ENCODE measurements at places on chromosomes 7 and 10. TPM values are rescaled to one million over a fixed set of nuclear protein-coding genes. Genes with fewer than 3 reads are reported as not detected.

Gene KCND2
- total RNA-seq, result not detected

DNA sequence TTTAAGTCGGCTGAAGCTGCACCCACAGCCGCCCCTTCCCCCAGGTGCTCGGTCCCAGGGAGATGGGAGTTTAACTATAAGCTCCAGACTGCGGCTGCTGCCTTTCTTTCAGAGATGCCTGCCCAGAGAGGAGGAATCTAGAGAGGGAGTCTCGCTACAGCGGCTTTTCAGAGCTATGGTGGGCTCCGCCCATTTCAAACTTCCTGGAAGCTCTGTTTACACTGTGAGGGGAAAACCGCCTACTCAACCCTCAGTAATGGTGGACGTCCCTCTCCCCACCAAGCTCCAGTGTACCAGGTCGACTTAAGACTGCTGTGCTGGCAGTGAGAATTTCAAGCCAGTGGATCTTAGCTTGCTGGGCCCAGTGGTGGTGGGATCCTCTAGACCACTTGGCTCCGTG, 135.4 kb downstream of the CXCL12 start:
- no peak overlapping the region for H3K27ac ChIP-seq
- no peaks in the 10 kb centered on the region for H3K27me3 ChIP-seq
- no peaks in the 10 kb centered on the region for H3K4me1 ChIP-seq
- no peak overlapping the region for H3K4me3 ChIP-seq
- no peaks in the 10 kb centered on the region for H3K36me3 ChIP-seq

Gene HOXA9
- total RNA-seq, result not detected

Gene GTF2I
- 271 TPM for total RNA-seq

Gene NEUROG3
- not detected for total RNA-seq

DNA sequence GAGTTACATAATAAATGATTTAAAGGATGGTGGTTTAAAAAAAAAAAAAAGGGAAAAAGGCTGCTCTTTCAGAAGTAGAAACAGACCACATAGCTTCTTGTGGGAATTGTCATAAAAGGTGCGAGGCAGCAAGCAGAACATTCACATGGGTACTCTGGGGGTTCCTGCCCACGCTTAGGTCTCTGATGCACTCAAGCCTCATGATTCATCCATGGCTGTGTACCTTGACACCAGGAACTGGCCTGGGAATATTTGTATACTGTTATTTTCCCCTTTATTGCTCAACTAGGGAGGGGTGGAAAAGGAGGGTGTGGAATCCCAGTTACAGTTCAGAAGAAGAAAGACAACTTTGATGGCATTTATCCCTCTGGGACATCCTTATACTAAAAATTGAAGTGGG, 4.0 kb downstream of the PON2 start:
- H3K4me1 ChIP-seq, result peaks cover 16% of the 10 kb centered on the region

DNA sequence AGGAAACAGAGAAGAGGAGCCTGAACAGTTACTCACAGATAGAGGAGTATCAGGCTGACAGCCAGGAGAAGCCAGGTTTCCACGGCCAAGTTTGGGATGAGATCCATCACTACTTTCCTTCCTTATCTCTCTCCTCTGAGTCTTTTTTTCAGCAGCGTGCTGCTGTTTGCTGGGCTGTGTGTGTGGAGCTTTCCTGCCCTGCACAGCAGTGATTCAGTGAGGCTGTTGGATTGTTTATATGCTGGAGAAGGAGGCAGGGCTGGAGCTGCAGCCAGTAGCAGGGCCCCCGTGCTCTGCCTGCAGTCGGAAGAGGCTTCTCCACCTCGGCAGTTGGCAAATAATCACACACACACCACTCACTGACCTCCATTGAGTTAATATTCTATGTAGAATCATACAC, at the start of gene CYP3A7:
Gene CYP3A7 (minus strand): TSS at position 210 of the 400 bp plus-strand sequence. CDS start 103 bp downstream, at position 107.
- H3K36me3 ChIP-seq, result no peaks in the 10 kb centered on the region
- H3K4me1 ChIP-seq, result no peaks in the 10 kb centered on the region
- H3K27me3 ChIP-seq, result peaks cover 3% of the 10 kb centered on the region
- no peak within 1 kb of the TSS for H3K27ac ChIP-seq

- H3K27me3 ChIP-seq, result no peaks in the 10 kb centered on the region
- H3K4me3 ChIP-seq, result no peak overlapping the region
- no peaks in the 10 kb centered on the region for H3K36me3 ChIP-seq
Observed at GRCh38 chr7:119879835-119880234, 393.1 kb upstream of the KCND2 start.

Gene FAM149B1
- total RNA-seq, result 22.5 TPM

GRCh38 chr7:20574784-20575720, 40.4 kb upstream of the ABCB5 start:
- no peak overlapping the region for H3K4me3 ChIP-seq
- no peaks in the 10 kb centered on the region for H3K27me3 ChIP-seq
- DNase-seq, result no peak
- no peaks in the 10 kb centered on the region for H3K36me3 ChIP-seq

Gene SRGN
- 49.9 TPM for total RNA-seq

DNA sequence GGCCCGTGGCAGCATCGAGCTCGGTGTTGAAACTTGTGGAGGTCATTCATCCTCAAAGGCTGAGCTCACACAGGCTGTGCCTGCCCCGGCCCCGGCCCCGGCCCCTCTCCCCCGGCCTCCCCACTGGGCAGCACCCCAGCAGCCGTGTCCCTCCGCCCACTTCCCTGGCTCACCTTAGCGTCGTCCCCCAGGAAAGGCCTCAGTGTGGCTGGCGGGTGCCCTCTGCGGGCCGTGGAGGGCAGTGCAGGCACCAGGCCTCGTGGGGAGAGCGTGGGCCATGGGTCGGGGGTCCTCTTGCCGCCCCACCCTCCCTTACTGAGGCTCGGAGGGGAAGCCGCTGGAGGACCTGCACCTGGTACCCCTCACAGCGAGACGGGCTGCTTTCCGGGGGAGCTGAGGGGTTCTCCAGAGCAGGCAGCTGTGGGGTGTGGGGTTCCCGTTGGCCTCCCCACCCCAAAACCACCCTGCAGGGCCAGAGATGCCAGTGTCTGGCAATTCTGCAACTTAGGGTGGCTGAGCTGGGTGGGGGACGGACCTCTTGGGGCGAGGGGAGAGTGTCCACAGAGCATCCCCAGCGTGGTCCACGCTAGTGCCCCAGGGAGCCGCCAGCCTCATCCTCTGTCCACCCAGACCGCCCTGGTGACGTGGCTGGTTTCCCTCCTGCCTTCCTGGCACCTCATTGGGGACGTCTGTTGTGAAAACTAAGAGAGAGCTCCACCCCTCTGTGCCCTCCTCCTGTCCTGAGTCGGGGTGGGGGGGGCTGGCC, 44.2 kb upstream of the DPYSL4 start:
- no peaks in the 10 kb centered on the region for H3K36me3 ChIP-seq
- H3K4me1 ChIP-seq, result no peaks in the 10 kb centered on the region
- H3K27me3 ChIP-seq, result peaks cover 10% of the 10 kb centered on the region
- peak; percentile 47 for DNase-seq
- H3K27ac ChIP-seq, result no peak overlapping the region

Gene LIPF
- not detected for total RNA-seq

DNA sequence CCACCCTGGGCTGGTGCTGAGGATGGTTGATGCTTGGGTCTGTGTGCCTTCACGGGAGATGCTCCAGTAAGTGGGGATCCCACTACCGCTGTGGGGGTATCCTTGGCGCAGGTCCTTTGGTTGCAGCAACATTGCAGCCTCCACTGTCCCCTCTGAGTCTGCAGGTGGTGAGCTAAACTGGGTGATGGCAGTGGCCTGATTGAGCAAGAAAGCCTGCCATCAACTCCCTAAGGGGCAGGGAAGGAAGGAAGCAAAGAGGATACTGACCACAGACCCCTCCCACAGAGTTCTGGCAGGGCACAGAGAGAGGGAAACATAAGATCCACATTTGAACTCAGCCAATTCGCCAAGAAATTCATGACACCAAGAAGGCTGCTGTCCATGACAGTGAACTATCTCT, 43.2 kb downstream of the MYO1G start:
- DNase-seq, result no peak
- no peak overlapping the region for H3K27ac ChIP-seq
- no peaks in the 10 kb centered on the region for H3K27me3 ChIP-seq

Gene RPS24
- 1,206 TPM for total RNA-seq

DNA sequence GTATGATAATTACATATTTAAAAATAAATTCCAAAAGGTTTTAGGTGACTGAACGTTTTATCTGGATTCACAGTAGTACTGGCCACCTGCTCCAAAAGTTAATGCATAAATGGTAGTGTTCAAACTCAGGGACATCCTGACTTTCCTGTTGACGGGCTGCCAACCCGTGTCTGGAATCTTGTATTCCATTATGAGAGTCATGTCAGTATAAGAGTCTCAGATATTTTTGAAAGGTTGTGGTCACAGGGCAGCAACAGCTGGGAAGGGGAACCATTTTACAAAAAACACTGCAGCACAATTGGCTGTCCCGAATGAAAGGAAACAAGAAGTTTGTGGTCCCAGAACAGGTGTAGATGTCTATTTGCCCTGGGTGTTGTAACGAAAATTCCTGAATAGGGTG, 2.8 kb downstream of the TDRD1 start:
- DNase-seq, result no peak
- H3K4me3 ChIP-seq, result no peak overlapping the region
- H3K36me3 ChIP-seq, result no peaks in the 10 kb centered on the region
- H3K27ac ChIP-seq, result no peak overlapping the region
- H3K4me1 ChIP-seq, result no peaks in the 10 kb centered on the region

DNA sequence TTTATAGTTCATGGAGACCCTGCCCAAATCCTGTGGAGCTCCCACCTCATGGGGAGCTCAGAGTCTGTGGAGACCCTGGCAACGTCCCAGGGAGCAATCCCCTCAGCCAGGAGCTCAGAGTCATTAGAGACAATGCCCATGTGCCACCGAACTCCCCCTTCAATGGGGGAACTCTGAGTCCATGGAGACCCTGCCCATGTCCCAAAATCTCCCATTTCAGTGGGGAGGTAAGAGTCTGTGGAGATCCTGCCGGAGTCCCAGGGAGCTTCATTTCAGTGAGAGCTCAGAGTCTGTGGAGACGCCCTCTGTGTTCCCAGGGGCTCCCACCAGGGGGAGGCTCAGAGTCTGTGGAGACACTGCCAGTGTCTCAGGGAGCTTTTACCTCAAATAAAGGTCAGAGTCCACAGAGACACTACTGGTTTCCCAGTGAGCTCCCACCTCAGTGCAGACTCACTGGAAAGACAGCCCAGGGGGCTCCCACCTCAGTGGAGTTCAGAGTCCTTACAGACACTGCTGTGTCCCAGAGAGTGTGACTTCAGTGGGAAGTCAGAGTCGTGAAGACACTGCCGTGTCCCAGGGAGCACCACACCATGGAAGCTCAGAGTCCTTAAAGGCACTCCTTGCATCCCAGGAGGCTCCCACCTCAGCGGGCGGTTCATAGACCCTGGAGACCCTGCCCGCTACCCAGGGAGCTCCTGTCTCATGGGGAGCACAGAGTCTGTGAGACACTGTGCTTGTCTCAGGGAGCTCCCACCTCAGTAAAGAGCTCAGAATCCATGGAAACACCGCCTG, 5.0 kb downstream of the MYO1G start:
- H3K27me3 ChIP-seq, result no peaks in the 10 kb centered on the region
- H3K27ac ChIP-seq, result no peak overlapping the region
- H3K36me3 ChIP-seq, result peaks cover 84% of the 10 kb centered on the region
- no peak for DNase-seq
- H3K4me1 ChIP-seq, result peaks cover 14% of the 10 kb centered on the region

DNA sequence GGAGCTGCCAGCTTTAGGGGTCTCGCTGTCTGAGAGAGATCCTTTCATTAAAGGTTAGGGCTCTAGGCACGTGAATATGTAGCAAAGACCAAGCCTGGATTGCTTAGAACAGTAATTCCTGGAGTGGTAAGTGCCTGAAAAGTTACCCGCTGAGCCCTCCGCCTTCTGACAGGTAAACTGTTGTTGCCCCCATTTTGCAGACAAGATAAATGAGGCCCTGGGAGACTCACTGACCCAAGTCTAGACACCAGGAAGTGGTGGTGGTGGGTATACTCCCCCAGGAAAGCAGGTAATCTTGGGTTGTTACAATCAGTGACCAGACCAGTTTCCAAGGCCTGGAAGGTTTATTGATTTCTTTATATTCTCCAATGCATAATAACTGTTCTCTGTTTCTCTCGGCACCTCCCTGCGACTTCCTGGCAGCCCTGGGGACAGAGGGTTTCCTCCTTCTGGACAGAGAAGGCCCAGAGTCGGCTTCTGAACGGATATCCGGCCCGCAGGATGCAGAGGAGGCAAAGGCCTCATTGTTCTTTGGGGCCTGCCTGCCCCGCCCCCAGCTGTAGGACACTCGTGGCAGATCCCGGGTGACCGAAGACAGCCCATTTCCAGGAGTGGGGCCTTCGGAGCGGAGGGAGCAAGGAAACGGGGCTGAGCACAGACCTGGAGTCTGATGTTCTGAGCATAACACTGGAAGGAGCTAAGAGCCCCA, 1.3 kb upstream of the GRK5 start:
- peak; percentile 23 for DNase-seq
- H3K4me1 ChIP-seq, result peaks cover 29% of the 10 kb centered on the region
- no peaks in the 10 kb centered on the region for H3K36me3 ChIP-seq
- no peaks in the 10 kb centered on the region for H3K27me3 ChIP-seq

Gene PNLIP
- total RNA-seq, result not detected

DNA sequence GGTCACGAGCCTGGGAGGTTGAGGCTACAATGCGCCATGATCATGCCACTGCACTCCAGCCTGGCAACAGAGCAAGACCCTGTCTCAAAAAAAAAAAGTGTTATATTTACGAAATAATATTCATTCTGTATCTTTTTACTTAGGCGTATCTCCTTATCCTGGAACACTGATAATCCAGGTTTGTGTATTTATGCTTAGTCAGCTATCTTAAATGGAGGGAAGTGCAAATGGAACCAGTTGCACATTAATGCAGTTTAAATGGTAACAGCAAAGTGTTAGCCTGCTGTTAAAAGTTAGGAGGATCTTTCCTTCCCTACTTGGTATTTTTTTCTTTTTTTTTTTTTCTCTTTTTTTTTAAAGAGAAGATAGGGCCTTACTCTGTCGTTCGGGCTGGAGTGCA, 36.0 kb upstream of the RBM20 start:
- H3K4me3 ChIP-seq, result no peak overlapping the region
- DNase-seq, result no peak
- no peaks in the 10 kb centered on the region for H3K27me3 ChIP-seq
- peaks cover 17% of the 10 kb centered on the region for H3K36me3 ChIP-seq

DNA sequence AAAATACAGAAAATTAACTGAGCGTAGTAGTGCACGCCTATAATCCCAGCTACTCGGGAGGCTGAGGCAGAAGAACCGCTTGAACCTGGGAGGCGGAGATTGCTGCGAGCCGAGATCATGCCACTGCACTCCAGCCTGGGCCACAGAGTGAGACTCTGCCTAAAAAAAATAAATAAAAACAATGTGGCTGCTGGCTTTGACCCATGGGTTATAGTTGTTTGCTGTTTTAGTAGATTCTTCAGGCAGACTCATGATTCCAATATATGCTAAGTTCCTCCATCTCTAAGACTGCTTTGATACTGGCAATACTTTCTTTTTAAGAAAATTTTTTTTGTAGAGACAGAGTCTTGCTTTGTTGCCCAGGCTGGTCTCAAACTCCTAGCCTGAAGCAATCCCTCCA, 8.4 kb downstream of the OLAH start:
- no peak overlapping the region for H3K27ac ChIP-seq
- H3K4me3 ChIP-seq, result no peak overlapping the region
- no peak for DNase-seq
- H3K36me3 ChIP-seq, result no peaks in the 10 kb centered on the region

Gene TRRAP
- 102 TPM for total RNA-seq

Measured in B cell (primary cell).